ENCODE measurements at places on chromosomes 13 and 19.

DNA sequence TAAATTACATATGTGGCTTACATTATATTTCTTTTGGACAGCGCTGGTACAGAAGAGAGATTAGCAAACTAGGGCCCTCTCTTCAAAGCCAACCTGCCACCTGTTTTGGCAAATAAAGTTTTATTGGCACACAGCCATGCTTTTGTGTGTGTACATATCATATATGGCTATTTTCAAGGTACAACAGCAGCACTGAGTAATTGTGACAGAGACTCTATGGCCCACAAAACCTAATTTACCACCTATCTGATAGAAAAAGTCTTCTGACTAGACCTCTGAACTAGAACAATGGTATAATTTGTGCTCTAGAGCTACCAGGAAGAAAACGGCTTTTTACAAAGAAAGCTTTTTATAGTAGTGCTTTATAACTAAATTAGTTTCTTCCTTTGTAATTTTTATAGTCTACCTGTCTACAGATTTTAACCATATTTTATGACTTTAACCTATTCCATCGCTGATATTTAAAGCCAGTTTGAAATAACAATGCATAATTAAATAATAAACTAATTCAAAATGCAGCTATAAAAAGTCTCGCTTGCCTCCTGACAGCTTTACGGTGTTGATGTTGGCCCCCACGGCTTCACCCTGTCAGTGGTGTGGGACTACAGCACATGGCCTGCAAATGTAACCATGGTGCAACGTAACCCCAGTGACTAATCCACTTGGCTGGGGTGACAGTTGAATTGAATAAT lies 17.7 kb upstream of the DPY19L3 start:
- no peak for DNase-seq

DNA sequence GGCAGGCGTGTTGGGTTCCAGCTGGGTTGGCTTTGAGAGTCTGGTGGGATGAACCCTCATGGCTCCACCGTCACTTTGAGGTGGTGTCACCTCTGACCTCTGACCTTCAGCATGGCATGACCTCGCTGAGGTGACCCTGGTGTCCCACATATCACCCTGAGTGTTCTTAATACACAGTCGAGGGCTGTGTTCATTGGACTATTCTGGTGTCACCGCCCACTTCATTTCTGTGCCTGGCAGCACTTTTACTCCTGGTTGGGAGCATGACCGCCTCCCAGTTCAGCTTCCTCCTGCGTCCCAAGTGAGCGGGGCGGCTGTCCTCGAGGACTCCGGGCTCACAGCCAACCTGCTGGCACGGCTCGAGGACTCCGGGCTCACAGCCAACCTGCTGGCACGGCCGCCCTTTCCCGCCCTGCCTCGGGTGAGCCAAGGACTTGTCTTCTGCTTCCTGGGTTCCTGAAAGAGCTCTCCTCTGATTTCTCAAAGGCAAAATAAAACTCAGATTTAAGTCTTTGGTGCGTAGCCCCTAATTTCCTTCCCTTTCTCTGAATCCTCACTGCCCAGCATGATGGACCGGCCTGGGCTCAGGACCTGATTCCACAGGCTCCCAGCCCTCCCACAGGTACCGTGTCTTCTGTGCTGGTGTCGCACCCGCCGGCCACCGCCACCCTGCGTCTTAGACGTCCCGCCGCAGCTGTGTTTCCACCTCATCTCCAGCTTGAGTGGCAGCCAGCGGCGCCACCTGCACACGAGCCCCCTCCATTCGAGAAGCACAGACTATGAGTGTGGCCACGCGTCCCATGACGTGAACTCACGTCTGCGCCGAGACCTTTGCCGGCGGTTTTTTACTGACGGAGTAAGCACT lies 10.4 kb downstream of the ATP4B start:
- DNase-seq, result no peak

DNA sequence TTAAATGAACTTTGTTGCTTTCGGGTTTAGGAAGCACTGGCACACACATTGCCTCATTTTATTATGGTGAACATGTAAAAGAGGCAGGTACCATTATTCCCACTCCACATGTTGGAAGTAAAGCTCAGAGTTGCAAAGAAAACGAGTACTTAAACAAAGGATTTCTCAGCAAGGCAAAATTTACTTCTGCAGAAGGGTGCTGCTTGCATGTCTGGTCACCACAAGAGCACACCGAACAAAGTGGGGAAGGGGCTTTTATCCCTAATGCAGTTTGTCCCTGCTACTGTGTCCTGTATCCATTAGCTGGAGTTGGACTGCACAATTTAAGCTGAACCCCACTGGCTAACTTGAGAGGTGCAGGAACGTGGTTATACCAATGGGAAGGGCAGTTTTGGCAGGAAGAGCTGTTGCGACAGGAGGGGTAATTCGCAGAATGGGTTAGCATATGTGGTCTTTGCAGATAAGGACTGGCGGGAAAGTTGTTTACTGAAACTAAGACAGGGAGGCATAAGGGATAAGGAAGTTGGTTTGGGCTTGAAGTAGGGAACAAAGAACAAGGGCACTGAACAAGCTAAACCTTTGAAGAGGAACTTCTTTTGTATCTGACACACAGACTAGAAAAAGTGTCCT lies 545.5 kb downstream of the UQCRFS1 start:
- DNase-seq, result no peak

DNA sequence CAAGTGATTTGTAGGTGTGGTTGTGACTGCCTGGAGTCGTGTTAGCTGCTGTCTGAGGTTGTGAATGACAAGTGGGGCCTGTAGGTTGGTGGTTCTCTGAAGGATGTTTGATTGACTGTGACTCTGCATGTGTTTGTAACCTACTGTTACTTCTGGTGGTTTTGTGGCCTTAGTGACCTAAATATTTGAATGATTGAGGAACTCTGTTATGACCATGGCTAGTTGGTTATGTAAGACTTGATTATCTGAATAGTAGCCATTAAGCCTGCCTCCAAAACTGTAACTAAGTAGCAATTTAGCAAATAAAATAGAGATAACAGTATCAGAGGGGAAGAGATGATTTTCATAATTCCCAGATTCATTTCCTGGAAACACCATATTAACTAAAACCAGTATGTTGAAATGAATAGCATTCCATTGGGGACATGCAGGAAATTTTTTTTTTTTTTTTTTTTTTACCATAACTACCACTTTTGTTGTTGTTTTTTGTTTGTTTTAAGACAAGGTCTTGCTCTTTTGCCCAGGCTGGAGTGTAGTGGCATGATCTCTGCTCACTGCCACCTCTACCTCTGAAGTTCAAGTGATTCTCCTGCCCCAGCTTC lies 865 bp downstream of the ZNF382 start:
- peak; percentile 3 for DNase-seq

GRCh38 chr13:73924607-73925006 lies 209.6 kb downstream of the KLF12 start:
- DNase-seq, result no peak

DNA sequence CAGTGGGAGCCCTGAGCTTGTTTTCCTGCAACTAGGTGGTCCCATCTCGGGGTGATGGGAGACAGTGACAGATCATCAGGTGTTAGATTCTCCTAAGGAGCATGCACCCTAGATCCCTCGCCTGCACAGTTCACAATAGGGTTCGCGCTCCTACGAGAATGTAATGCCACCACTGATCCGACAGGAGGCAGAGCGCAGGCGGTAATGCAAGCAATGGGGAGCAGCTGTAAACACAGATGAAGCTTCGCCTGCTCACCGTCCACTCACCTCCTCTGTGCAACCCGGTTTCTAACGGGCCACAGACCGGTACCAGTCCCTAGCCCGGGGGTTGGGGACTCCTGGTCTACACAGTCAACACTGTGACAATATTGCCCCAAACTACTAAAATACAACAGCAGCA lies 38.8 kb downstream of the CARD8 start:
- no peak for DNase-seq

DNA sequence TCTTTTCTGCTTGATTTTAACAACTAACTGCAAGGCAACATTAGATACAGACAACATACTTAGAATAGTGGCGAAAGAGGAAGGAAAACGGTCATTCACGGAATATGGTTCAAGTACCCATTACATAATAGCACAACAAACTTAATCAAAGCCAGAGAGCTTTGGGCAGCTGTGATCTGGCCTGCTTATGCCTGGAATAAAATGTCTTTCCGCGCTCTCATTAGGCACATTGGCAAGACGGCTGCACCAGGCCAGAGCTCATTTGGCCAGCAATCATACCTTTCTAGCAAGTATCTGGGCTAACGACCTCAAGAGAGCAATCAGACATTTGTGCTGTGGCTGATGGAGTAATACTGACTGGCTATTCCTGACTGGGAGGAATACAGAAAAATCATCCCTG lies 112.8 kb downstream of the NALCN start:
- DNase-seq, result no peak

- DNase-seq, result no peak
Observed at GRCh38 chr19:897442-898039, 4.3 kb downstream of the RNU6-9 start.

DNA sequence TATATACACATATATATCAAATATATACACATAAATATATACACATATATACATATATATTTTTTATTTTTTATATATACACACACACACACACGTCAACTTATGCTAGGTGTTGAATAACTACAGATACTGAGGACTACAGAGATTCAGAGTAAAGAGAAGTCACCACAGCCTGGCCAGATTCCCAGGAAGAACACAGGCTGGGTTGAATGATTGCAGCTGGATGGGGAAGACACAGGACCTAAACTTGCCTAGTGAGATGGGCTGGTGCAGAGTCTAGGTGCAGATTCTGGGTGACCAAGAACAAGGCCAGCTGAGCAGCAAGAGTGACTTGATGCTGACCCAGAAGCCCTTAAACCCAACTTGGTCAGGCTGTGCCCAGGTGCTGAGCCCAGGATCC lies 241.3 kb downstream of the KCTD12 start:
- DNase-seq, result no peak

- no peak for DNase-seq
Observed at GRCh38 chr13:101455863-101456262, 3.4 kb downstream of the ITGBL1 start.

DNA sequence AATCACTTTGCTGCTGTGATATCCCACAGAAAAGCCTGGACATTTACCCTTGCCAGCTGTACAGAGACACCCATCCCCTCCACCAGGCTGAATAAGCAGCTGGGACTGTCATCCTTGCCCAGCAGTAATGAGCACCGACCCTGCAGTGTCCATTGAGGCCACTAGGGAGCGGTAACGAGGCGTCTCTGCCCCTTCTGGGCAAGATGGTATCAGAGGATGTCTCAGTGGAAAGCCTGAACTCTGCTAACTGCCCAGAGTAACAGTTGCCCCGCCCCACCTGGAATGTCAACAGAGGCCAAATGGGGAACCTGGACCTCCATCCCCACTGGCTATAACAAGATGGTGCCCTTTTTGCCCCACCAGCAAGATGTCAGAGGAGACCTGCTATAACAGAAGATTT lies 22.8 kb upstream of the CEACAM20 start:
- peak; percentile 23 for DNase-seq

GRCh38 chr19:13007292-13008045 lies 12.2 kb downstream of the NFIX start:
- no peak for DNase-seq

DNA sequence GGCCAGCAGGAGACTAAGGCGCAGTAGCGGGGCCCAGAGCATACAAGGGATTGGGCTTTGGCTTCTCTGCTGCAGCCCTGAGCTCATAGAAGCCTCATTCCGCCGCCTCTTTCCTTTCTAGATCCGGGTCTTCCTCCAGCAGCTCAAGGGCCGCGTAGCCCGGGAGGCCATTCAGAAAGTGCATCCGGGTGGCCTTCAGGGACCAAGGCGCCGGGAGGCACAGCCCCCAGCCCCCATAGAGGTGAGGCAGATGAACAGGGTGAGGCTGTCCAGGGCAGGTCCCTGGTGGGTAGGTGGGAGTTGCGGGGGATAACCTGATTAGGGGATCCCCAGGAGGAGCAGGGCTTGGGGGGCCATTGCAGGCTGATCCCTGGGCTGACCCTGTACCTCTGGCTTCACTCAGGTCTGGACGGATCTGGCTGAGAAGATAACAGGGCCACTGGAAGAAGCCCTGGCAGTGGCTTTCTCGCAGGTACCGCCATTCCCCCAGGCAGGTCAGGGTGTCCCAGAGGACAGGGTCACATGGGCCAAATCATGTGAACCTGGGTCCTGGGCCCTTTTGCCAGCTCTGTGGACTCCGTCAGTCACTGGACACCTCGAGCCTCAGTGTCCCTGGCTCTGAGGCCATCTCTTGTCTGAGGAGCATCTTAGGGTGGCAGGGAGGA lies 1.3 kb downstream of the SNAPC2 start:
- DNase-seq, result no peak

DNA sequence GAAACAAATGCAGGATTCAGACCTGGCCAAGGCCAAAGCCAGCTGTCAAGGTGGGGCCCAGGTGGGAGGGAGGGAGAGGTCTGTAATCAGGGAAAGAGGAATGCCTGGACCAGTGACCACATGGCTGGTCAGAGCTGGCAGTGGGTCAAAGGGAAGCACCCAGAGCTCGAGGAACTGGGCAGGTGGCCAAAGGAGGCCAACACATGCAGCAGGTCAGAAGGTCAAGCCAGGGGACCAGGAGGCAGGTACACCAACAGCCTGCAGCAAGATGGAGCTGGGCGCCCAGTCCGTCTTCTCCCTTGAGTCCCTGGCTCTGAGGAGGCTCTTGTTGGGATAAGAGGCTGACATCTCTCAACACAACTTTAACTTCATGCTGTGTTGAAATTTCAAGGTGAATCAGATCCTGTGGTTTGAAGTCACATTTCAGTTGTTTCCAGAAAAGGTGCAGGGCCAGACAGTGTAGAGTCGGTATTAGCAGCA lies 17.1 kb downstream of the GPATCH1 start:
- no peak for DNase-seq

DNA sequence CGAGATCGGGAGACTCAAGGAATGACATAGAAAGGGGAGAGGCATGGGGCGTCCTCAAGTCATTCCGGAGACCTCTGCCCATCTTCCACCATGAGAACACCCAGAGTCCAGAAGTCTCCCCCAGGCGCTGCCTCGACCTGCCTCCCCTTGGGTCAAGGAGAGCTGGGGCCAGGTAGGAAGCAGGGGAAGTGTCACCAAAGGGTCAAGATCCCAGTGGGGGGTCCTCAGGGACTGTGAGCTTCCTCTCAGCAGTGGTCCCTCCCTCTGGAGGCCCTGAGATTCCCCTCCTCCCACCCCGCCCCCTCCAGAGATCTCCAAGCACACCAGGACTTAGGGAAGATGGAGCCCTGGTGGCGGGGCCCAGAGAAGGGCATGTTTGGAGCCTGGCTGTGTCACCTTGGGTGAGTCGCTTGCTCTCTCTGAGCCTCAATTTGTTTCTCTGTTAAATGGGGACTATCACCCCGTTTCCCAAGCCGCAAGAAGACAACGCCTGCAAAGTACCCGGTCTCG lies 919 bp downstream of the DACT3 start:
- no peak for DNase-seq

DNA sequence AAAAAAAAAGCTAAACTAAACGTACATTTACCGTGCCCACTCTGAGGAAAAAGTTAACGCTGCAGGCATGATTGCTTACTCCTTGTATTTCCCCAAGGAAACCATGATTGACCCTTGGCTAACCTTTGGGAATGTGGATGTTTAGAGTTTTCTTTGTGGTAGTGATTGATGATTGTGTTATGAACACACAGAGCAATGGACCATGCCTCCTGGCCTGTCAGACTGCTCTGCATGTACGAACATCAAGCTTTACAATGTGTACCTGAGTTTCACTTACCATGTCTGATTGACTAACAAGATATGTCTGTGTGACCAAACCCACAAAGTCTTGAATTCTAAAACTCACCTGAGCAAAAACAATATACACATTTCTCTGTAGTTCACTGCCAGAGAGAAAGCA lies 35.1 kb downstream of the MYCBP2 start:
- no peak for DNase-seq
